ENCODE measurements at places on chromosomes 3 and 15. TPM values are rescaled to one million over a fixed set of nuclear protein-coding genes. Genes with fewer than 3 reads are reported as not detected.

GRCh38 chr3:27253831-27254230 lies 115.4 kb downstream of the NEK10 start:
- peak; percentile 58 for DNase-seq

MRPL3 gene
- total RNA-seq: 128 TPM

DNA sequence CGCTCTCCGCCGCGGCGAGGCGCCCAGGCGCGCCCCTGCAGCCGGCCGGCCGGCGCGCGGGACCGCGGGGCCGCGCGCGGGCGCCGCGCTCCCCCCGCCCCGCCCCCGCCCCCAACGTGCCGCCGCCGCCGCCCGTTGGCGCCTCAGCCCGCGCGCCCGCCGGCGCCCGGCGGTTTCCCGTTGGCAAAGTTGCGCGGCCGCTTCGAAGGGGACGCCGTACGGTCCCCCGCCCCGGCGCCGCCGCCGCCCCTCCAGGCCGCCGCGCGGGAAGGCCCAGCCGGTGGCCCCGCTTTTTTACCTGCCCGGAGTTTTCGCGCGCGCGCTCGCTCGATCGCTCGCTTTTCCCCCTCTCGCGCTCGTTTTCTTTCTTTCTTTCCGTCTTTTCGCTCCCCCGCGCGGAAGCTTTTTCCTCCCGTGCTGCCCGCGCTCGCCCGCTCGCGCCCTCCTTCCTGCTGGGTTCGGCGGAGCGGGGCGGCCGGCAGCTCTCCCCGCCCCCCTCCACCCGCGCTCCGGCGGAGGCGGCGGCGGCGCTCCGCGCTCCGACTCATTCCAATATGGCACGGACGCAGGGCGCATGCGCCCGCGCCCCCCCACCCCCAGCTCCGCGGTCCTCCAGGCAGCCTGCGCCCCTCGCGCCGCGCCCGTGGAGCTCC lies at the start of gene SFMBT1:
SFMBT1 (minus strand) TSS at position 556 of the 653 bp plus-strand sequence. CDS start 76,945 bp downstream, outside the sequence.
- peak; percentile 75 for DNase-seq

FILIP1L gene
- total RNA-seq: 45.0 TPM

RHCG gene
- total RNA-seq: not detected

GRCh38 chr3:64612082-64612860 lies 75.5 kb downstream of the ADAMTS9 start:
- peak; percentile 26 for DNase-seq

ISLR2 gene
- not detected for total RNA-seq

CCDC80 gene
- total RNA-seq: 1,174 TPM

GALNT15 gene
- total RNA-seq: 12.9 TPM

SACM1L gene
- total RNA-seq: 33.9 TPM

DNA sequence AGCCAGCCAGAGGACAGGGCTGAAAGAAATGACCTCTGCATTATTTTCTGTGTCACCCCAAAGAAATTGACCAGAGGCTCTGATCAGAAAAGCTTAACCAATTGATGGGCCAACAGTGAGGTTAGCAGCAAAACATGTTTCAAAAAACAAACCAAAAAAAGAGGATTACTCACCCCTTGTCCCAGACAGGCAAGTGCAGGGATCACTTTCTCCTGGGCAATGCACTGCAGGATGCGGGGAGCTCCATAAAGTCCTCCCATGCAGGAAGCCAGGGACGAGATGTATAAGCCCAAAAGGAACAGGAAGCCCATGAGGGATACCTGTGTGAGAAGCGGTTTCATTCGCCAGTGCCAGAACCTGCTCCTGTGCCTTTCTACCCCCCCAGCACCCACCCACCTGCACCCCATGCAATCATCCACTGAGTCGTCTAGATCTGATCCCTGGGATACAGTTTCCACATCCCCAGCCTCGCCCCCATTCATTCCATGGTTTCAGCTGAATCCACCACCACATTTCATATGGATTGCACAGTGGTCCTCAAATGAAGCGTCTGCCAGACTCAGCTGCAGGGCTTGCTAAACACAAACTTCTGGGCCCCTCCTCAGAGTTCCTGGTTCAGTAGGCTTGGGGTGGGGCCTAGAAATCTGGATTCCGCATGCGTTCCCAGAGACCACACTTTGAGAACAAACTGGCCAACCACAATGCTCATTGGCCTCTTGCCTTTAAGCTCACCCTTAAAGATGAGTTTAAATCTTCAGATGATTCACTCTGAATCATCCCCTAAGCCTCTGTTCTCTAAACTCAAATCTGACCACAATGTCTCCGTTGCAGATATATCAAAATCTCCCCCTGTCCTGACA lies 54.4 kb upstream of the HEG1 start:
- peak; percentile 94 for DNase-seq

DNA sequence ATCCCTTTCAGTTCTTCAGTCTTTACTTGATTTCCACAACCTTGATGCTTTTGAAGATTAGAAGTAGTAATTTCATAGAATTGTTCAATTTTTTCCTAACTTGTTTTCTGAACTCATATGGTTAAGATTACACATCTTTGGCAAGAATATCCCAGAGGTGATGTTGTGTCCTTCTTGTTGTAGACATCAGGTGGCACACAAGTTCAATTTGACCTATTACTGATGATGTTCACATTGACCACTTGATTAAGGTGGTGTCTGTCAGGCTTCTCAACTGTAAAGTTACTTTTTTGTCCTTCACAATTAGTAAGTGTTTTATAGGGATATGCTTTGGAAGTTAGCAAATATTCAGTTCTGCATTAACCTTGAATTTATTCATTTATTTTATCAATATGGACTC lies 34.6 kb upstream of the THRB start:
- no peak for DNase-seq
